Activated CD4-positive, CD25-positive, alpha-beta regulatory T cell treated with anti-CD3 and anti-CD28 coated beads, Interleukin-2, amount 50 U/mL, for 72 hours (primary cell): ENCODE measurements at places on chromosomes 7 and 10.

- DNase-seq = no peak
Observed at GRCh38 chr7:98348726-98349474, 52.0 kb downstream of the BAIAP2L1 start.

DNA sequence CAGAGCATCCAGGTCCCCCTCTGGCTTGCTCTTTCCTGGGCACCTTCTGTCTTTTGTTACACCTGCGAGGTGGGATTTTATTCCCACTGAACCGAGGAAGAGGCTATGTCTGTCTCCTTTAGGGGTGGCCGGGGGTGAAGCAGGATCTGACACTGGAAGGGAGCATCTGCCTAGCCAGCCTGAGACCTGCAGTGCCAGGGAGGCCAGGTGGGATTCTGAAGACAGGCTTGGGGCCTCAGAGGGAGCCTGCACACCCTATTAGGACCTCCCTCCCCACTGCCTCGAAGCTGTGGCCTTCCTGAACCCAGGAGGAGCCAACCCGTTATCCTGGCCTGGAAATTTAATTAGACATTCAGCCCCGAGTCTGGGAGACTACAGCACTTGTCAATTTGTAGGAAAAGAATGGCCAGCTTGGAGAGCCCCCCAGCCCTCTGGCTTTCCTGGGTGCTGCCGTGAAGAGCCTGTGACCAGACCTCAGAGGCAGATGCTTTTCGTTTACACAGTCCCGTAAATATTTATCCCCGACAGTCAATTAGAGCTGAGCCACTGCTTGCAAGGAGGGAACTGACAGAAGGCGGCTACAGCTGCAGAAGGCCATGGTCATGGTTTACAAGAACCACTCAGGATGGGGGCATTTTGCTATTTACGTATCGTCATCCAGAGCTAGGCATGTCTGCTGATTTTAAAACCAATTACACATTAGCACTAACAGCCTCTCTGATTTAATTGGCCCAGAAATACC, 19.7 kb downstream of the CHAT start:
- no peak for DNase-seq

GRCh38 chr10:119778776-119779445, 53.1 kb downstream of the INPP5F start:
- DNase-seq = no peak

- DNase-seq = no peak
Observed at GRCh38 chr10:103504181-103504783, 10.8 kb downstream of the NEURL1 start.

DNA sequence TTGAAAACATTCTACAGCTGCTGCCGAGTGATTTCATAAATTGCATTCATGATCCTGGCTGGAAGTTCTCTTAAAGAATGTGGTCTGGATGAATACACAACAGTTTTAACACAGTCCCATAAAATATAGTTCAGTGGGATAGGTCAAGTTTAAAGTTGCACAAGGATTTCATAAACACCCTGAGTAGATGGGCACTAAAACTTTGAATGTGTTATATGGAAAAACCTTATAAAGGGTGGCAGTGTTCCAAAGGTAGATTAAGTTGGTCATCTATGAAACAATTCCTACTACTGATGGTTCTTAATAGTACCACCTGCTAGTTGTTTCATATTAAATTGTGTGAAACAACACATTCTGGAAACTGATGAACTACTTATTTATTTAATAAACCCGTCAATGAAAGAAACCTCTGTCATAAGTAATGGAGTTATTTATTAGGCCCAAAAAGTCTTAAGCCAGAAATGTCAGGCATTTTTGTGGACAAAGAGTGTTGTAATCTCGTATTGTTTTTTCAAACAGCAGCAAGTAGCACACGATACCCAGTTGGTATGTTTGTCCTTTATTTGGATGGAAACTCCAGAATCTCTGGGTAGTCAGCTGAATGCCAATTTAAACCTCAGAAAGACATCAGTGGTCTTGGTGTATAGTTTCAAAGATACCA, 14.3 kb upstream of the RPA3 start:
- no peak for DNase-seq

GRCh38 chr7:82624337-82624736, 180.8 kb upstream of the CACNA2D1 start:
- no peak for DNase-seq

DNA sequence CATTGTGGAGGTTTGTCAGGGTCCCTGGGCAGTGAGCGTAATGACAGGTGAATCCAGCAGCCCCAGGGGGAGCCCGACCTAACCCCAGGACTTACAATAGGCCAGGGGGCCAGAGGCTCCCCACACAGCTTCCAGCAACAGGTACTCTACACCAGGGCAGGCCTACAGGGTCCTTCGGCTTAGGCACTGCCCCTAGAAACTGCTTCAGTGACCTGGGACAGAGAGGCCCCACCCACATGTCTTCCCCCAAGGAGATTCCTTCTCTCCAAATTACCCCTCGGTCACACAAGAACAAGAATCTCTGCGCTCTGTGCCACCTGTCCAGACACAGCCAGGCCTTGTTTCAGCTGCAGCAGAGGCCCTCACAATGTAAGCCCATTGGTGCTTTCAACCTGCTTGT, 24.4 kb downstream of the SKIDA1 start:
- no peak for DNase-seq

- no peak for DNase-seq
Observed at GRCh38 chr7:129122078-129122750, 22.3 kb upstream of the TSPAN33 start.
